GM06990 (cell line): ENCODE measurements at places on chromosomes 4 and X.

GRCh38 chrX:103453655-103454054 lies 65.6 kb downstream of the RAB40A start:
- DNase-seq, result no peak

- DNase-seq, result no peak
These were observed 18.2 kb downstream of the MAGEB5 start for GRCh38 chrX:26234177-26234576.

- no peak for DNase-seq
These were observed 18.6 kb upstream of the TMEM185A start for GRCh38 chrX:149650162-149650561.

- no peak for DNase-seq
These were observed 18.3 kb upstream of the CXCR3 start for GRCh38 chrX:71636438-71637252.

- no peak for DNase-seq
These were observed 99.9 kb upstream of the RAPGEF2 start for GRCh38 chr4:159002950-159003349.

GRCh38 chr4:40562681-40563080 lies 67.0 kb downstream of the RBM47 start:
- no peak for DNase-seq

GRCh38 chr4:153045111-153045982 lies 109.2 kb downstream of the FHDC1 start:
- no peak for DNase-seq

- DNase-seq, result no peak
These were observed 387.0 kb downstream of the BCOR start for GRCh38 chrX:39710776-39711175.

DNA sequence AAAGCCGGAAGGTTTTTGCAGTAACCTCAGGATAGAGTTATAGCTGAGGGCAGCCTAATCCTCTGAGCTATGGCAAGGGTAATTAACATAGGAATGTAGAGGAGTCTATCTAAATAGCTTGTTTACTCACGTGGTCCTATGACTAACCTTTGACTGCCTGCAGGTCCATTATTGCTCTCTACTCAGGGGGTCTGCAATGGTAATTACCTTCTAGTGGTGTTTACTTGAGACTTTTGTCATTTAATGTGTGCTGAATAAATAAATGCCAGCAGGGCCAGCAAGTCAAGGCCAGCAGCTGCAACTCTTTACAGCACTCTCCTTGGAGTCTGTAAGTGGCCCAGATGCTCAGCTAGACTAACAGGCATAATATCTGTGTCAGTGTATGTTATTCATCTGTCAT lies 212.7 kb upstream of the FMR1 start:
- no peak for DNase-seq

DNA sequence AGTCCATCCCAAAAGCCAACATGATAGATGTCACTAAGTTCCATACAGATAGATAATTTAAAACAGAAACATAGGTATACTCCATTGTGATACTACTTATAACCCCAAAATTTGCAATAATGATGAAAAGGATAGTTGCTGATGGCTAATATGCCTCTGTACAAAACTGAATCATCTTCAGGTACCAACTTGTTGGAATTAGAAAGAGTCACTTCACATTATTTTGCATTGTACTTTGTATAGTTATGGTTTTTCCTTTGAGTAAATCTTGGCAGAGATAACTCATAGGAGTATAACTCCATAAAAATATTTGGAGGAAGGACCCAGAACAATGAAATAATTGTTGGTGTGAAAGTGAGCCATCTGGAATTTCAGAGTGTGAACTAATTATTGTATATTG lies 17.6 kb downstream of the GIMD1 start:
- no peak for DNase-seq

DNA sequence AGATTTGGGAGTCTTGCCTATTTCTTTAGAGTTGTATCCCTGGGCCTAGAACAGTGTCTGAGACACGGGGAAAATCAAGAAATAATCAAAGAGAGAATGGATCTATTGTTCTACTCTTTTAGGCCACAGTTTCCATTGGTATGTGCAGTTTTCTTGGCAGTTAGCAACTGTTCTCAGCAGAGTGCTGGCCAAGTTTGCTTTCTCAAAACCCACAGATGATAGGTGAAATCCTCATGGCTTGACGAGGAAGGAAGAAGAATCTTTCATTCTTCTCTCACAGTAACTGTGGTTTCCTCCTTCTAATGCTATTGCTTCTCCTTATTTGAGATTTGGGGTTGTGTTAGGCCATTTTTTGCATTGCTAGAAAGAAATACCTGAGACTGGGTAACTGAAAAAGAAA lies 42.2 kb downstream of the AGA start:
- DNase-seq, result no peak

DNA sequence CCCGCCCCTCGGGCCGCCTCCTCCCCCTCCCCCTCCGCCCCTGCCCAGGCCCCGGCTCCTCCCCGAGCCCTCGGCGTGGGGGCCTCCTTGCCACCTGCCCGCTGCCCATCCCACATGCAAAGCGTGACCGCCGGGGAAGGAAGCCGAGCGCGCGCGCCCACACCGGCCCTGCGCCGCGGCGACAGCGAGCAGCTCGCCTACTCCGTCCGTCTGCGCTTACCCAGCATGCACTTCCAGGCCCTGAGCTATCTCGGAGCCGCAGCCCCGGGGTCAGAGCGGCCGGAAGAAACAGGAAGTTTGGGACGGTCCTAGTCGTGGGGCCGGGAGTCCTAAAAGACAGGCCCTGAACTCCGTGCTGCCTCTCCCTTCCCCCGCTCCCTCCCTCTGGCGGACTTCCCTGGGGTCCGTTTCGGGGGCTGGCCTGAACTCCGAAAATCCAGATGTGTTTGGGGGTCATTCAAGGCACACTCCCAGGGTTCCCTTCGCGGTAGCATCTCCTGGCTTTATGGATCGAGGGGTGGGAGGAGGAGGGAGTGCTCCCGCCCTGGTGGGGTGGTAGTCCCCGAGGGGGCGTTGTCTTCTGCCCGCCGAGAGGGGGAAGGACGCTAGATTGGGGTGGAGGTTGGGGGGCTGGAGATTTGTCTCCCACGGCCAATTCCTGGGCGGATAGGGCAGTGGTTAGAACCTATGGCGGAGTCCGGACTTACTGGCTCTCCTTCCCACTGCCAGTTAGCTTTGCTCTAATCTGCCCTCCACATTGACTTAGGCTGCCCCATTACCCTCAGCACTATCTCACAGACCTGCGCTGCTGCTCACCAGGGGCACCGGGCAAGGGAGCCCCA lies 25.0 kb upstream of the BCORL1 start:
- peak; percentile 85 for DNase-seq

DNA sequence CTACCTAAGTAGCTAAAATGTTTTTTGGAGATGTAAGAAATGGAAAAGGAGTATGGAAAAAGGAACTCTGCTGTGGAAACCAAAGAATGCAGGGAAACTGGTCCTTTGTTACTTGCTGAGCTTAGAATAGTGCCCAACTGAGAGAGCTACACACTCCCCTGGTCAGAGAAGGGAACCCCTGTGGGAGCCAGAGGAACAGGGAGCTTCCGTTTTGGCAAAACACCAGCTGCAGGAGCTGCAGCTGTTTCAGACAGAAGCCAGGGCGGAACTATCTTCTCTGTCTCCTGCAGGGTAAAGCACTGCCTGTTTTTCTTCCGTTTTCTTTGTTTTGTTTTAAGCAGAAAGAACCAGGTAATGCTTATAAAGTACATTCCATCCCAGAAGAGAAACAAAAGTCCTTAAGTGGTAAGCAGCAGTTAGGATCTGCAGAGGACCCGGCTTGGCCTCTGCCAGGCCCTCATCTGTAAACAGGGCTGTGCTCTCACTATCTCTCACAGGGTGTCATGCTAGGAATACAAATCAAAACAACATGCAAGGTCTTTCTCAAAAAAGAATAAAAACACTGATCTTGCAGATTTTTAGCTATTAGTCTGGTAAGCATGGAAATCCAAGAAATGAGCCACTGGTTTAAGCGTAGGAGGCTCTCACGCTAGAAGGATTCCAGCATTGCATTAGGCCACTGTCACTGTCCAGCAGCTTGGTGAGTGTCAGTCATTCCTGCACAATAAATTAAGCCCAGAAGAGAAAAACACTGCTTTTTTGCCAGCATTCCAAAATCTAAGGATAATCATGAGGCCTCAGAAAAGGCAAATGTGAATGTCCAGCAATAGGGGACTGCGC lies 76.1 kb downstream of the CHST7 start:
- no peak for DNase-seq

DNA sequence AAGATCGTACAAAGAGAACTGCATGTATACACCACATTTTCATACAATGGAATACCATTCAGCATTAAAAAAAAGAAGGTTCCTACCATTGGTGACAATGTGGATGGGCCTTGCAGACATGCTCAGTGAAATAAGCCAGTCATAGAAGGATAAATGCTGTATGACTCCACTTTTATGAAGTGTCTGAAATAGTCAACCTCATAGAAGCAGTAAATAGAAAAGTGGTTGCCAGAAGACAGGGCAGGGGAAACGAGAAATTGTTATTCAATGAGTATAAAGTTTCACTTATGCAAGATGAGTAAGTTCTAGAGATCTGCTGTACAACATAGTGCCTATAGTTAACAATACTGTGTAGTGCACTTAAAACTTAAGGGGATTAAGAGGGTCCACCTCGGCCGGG lies 257.5 kb upstream of the FTHL17 start:
- DNase-seq, result peak; percentile 4

GRCh38 chrX:38857736-38858523 lies 56.7 kb downstream of the MID1IP1 start:
- no peak for DNase-seq

DNA sequence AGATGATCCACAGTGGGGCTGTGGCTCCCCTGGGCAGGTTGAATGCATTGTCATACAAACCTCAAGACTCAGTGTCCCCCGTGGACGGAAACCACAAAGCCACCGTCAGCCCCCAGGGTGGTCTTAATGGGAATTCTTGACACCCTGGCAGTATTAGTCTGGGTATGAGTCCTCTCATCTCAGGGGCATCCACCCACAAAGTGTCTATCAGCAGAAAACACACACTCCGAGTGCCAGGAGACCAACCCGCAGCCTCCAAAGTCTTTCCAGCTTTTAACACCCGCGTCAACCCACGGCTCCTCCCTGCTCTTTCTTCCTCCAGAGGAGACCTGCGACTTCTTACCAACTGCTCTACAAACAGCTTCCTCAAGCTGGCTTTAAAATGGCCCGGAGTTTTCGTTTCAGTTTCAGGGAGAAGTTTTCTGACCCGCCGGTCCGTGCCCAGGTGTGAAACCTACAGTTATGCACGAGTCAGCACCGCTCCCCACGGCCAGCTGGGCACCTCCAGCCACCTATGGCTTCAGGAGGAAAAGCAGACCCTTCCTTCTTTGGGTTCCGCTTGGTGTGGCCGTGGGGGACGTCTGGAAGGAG lies 14.4 kb upstream of the ASMTL start:
- DNase-seq, result peak; percentile 79

DNA sequence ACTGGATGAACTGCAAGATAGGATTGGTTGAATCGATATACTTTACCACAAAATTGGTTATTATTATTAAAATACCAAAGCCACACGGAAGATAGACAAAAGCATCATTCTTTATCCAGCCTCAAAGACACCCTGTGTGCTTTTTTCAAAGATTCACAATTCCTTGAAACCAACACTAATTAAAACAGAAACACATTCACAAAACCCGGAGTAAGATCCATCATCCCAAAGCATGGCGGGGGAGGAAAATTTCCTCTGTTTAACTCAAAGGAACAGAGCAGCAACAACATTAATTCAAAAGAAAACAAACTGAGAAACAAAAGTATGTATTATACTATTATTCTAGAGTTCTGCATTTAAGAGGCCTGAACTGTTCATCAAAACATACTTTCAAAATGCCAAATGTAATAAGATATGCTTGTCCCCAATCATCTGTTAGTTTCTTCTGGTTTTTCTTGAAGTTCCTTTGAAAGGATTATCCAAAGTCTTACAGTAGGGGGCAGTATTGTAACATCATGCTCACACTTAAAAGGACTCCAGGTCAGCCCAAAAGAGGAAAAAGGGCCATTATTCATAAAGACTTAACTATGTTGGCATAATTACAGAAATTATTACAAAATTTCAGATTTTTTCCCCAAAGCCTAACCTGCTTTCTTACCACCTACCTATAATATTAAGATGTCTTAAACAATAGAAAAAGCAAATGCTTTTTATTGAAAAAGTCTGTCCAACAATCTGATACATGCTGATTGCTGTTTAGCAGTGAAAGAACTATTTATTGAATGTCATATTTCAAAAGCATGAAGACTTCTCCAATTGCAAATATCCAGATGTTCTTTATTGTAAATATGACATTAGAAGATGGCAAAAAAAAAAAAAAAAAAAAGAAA lies 168.7 kb downstream of the SCFD2 start:
- no peak for DNase-seq

DNA sequence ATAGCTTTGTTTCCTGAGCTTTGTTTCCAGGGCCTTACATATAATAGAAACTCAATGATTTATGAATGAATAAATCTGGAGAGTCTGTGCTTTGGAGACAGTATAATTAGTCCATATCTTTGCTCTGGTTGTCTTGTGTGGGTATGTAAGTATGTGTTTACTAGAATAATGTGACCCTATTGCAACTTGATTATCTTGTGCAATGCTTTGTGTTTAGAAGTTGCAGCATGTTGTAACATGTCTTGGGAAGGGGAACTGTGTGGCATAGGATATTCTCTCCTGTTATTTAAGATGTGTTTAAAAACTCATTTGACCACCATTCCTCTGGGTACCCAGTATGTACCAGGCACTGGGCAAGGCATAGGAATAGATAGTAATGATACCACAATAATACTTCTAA lies 6.1 kb downstream of the SPATA18 start:
- DNase-seq, result no peak

DNA sequence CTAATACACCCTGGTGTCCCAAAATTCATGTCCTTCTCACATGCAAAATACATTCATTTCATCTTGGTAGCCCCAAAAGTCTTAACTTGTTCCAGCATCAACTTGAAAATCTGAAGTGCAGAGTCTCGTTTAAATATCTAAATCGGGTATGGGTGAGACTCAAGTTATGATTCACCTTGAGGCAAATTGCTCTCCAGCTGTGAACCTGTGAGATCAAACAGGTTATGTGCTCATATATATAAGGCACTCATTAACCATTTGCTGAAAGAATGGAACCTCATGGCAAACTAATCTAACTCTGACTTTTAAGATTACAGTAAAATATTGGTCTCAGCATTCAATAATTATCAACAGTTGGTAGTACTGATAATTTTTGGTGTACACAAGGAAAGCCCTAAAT lies 55.5 kb downstream of the PDLIM5 start:
- no peak for DNase-seq

DNA sequence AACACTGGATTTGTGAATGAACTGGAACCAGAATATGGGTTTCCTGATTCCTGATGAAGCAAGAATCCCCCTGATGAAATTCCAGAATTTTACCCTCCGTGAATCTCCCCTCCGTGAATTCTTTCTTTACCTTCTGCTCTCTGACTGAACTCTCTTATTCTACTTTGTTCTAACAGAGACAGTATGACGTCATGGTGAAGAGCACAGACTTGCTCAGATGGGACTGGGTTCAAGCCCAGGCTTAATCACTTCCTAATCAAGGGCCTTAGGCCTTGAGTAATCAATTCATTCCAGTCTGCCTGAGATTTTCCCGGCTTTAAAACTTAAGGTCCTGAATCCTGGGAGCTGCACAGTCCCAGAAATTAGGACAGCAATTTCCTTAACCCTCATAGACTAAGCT lies 64.5 kb downstream of the IQCM start:
- no peak for DNase-seq
